Brain (organoid and tissue), 16 donors: ENCODE measurements at places on chromosomes 13 and 19.

DNA sequence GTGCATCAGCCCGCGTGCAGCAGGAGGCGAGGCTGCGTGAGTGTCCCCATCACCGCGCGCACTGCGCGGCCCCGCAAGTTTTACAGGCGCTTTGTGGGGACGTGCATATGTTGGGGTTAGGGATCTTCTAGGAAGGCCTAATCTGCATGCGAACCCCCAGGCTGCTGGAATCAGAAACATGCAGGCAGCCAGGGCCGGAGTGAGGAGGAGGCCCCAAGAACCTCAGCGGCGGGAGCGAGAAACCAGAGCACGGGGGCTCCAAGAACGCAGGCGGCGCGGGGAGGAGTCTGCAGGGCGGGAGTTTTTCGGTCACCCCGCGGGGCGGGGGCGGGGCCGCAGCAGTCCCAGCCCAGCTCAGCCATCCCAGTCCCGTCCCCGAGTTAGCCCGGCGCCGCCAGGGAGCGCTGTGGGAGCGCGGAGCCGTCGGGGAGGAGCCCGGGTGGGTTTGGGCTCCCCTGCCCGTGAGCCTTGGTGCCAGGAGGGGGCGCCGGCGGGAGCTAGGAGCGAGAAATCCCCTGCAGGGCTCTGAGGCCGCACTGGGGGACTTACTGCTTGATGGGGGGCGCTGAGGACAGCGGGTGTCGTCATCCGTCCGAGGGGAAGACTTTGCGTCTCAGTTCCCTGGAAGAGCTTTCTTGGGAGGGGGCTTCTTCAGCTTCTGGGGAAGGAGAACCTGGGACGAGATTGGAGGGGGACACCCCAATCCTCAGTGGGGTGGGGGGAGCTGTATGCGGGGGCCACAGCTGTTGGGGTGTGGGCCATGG, 933 bp upstream of the NRTN start:
- DNase-seq = peak; percentile 83

DNA sequence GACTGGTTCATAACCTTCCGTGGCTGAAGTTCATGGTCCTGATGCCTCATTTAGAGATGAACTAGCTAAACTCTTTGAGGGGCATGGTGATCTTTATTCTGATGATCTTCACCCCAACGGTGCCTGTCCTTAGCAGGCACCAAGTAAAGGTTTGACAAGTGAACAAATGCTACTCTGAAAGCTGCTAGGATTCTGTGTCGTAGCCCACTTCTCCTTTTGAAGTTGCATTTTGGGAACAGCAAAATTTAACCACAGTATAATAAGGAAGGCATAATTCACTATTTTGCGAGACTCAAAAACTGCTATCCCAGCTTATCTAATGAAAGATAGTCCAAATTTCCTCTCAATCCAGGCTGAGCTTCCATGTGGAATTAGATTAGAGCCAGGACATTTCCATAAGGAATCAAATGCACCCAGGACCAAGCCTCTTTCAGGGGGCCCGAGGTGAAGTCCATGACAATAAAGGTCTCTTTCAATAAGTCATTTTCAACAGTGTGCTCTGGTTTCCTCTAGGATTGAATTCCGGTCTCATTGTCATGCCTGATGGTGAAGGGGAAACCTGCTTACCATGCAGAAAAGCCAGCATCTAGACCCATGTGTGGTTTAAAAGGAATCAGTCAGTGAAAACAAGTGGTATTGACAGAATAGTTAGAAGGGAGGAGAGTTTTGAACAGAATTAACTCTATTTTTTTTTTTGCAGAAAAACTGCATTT, 23.1 kb downstream of the SIAH3 start:
- no peak for DNase-seq

DNA sequence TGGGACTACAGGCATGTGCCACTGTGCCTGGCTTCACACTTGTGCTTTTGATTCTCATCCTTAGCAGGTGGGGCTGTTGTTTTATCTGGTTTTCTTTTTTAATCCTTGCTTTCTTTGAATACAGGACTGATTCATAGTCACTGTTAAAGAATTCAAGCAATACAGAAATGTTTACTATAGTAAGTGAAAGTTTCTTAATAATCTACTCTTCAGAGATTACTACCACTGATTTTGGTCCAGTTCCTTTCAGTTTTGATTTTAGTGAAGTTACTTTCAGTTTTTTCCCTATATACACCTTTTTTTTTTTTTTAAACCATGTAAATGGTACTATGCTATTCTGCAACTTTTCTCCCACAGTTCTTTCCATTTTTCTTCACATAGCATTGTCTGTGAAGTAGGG, 53.6 kb downstream of the GATAD2A start:
- DNase-seq = no peak

GRCh38 chr13:82729401-82729800, 1152.9 kb downstream of the SLITRK1 start:
- peak; percentile 80 for DNase-seq

DNA sequence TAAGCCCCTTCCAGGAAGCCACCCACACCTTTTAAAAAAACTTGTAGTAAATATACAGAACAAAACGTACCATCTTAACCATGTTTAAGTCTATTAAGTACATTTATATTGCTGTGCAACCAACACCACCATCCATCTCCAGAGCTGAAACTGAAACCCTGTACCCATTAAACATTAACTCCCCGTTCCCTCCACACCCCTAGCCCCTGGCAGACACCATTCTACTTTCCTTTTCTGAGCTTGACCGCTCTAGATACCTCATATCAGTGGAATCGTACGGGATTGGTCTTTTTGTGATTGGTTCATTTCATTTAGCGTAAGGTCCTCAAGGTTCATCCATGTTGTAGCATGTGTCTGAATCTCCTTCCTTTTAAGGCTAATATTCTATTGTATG, 13.0 kb upstream of the SPATA13 start:
- no peak for DNase-seq

GRCh38 chr19:16797876-16798275, 31.3 kb upstream of the SIN3B start:
- no peak for DNase-seq

DNA sequence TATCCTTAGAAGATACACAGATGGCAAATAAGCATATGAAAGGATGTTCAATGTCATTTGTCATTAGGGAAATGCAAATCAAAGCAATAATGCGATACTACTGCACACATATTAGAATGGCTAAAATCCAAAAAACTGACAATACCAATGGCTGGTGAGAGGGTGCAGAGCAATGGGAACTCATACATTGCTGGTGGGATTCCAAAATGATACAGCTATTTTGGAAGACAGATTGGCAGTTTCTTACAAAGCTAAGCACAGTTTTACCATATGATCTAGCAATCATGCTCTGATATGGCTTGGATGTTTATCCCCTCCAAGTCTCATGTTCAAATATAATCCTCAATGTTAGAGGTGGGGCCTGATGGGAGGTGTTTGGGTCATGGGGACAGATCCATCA, 122.6 kb downstream of the KCTD15 start:
- DNase-seq = no peak

GRCh38 chr19:45500918-45501729, 2.9 kb downstream of the PPM1N start:
- no peak for DNase-seq

DNA sequence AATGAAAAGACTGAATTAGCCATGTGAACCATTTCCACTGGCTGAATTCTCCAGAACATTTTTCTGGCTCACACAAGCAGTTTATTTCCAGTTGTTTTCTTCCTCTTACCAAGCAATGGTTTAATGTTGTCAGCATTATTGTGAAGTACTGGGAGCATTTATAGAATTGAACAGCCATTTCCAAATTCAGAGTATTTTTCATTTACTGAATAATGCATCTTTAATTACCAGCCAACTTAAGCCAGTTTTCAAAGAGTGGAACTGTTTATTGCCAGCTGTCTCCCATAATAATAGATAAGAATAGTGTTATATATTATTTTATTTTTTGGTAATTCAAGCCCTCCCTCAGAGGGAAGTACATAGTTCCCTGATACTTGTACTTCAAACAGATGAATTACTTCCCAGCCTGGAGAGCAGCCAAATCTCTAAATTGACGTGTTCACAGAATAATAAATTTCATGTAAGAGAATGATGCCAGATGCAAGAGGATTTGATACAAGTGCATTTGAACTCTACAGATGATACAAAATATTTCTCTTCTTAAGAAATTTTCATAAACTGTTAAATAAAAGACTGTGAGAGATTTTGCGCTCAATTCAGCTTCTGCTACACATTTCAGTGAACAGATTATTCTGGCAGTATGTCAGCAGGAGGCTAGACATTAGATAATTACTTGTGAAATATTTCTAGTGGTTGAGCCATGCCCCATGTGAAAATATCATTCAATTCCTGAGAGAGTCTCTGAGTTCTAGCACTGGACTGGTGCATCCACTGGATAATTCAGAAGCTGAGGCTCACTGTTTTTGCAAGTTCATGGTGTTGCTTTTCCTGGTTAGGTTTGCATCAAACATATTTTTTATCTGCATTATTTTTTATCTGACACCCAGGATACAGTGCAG, 315.9 kb downstream of the SLC7A1 start:
- peak; percentile 54 for DNase-seq

DNA sequence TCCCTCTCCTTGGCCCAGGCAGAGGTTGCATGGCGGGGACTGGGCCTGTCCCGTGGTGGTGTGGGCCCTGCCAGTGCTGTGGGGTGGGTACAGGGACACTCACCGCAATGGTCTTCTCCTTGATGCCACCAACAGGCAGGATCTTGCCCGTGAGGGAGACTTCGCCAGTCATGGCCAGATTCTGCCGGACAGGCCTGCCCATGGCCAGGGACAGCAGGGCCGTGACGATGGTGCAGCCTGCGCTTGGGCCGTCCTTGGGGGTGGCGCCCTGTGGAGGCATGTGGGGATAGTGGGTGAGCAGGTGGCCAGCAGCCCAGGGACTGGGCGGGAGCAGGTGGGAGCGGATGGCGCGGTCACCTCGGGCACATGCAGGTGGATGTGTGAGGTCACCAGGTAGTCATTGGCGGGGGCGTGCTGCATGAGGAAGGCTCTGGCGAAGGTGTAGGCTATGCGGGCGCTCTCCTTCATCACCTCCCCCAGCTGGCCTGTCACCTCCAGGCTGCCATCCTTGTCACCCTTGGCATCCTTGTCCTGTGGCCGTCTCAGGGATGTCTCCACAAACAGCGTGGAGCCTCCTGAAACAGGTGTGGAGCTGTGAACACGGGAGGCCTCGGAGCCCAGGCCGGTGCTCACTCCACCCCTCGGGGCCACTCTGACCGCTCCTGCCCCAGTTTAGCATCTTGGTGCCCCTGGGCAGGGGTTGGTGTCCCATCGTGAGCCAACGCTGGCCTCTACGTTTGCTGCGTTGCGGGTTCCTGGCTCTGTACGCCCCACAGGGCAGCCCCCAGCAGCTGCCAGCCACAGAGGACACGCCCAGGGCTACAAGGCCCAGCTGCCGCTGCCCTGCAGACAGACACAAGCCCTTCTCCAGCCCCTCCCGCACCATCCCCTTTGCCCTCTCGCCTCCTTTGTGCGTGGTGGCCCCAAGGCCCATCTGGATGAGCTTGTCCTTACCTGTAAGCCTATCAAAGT, 3.4 kb downstream of the RPL36 start:
- no peak for DNase-seq

GRCh38 chr19:13615890-13616289, 109.6 kb upstream of the CACNA1A start:
- peak; percentile 38 for DNase-seq

DNA sequence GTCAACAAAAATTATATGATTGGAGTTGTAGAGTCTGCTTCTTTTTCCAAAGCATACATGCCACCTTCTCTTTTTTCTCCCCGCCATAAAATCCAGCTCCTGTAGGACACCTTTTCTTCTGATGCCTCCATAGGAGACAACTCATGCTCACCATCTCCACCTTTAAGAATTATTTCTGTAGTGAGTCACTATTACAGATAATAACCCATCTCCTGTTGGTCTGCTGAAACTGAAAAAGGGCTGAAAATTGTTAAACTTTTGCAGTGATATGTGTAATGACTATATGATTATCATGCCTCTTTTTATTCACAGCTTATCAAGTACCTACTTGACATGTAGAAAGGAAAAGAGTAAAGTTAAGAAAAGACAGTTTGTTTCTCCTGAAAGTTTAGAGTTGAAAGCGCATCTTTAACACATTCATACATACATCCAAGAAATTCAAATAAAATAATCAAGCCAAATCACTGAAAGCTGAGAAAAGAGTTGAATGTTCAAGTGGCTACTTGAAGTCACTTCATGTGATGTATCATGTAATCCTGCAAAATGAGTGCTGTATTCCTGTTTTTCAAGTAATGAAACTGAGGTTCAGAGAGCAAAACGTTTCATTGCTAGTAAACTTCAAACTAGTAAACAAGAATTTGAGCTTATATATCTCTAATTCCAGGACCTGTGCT, 35.5 kb upstream of the LPAR6 start:
- DNase-seq = no peak

- no peak for DNase-seq
Observed at GRCh38 chr19:46755077-46755852, 9.0 kb upstream of the STRN4 start.

DNA sequence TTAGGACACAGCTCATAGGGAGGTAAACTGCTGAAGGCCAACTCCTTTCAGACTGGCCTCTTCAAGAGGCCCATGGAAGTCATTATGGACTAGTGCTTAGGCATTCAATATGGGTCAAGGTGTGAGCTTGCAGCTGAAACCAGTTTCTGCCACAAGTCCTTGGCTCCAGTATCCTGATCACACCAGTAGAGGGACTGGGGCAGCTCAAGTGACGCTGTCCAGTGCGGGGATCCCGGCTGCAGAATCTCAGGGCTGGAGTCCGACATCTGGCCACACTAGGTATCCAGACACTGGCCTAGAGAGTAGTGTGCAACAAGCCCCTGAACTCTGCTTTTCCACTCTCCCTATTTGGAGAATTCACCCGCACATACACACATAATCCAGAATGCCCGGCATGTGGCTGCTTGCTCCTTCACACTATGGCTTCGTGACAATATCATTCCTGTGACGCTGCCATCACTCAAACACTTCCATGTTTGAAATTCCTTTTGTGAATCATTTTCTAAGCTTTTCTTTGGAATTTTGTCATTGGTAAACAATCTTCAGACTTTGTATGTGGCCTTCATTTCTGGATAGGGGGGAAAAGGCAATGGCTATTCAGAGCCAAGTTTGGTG, 425.1 kb downstream of the EFNB2 start:
- no peak for DNase-seq

DNA sequence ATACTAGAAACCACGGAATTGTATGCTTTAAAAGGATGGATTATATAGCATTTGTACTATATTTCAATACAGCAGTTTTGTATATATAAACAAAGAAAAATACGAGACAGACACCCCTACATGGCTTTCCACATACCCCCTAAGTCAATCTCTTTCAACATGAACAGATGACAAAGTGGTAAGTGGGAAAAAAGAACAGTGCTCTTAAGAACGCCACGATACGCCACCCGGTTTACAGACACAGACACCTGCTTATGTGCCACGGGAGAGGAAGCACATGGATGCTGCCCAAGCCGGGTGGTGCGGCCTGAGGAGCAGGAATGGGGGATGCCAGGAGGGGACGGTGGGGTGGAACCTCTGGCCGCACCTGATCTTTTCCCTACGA, 8.1 kb downstream of the CAPS start:
- no peak for DNase-seq

- no peak for DNase-seq
Observed at GRCh38 chr13:35857769-35858168, 273.4 kb downstream of the DCLK1 start.

GRCh38 chr19:12035220-12036172, at the start of gene ZNF433:
Gene ZNF433, minus strand, starts transcription at chr19:12035679. Its CDS starts 140 bp downstream, at chr19:12035539.
- DNase-seq = peak; percentile 91

GRCh38 chr19:56946159-56946558, 105.6 kb upstream of the PEG3 start:
- DNase-seq = peak; percentile 89

GRCh38 chr13:91216928-91217700, 130.4 kb upstream of the MIR17HG start:
- DNase-seq = no peak

- DNase-seq = no peak
Observed at GRCh38 chr13:102280366-102280765, 121.5 kb downstream of the FGF14 start.

- peak; percentile 46 for DNase-seq
Observed at GRCh38 chr19:371501-372168, 27.0 kb upstream of the MIER2 start.
